ENCODE measurements at places on chromosomes 13 and 19. TPM values are rescaled to one million over a fixed set of nuclear protein-coding genes. Genes with fewer than 3 reads are reported as not detected.

The NTF4 gene
- not detected for total RNA-seq

The B3GNT3 gene
- 0.17 TPM for total RNA-seq

The ATCAY gene
- 0.07 TPM for total RNA-seq

The KLK4 gene
- not detected for total RNA-seq

DNA sequence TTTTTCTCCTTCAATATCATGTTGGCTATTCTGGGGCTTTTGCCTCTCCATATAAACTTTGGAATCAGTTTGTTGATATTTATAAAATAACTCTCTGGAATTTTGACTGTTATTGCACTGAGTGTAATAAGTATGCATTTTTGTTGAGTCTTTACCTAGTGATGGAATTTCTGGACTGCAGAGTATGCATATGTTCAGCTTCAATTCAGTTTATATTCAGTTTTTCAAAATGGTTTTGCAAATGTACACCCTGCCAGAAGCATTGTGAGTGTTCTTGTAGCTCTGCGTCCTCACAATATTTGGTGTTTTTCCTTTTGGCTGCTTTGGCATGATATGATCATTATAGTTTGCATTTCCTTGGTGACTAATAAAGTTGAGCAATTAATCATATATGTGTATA is 43.1 kb downstream of the RASL11A start:
- H3K36me3 ChIP-seq = no peaks in the 10 kb centered on the region
- H3K4me1 ChIP-seq = no peaks in the 10 kb centered on the region
- H3K27ac ChIP-seq = no peak overlapping the region
- no peak for DNase-seq

GRCh38 chr13:48167866-48168265 is 65.1 kb upstream of the ITM2B start:
- no peak overlapping the region for H3K27ac ChIP-seq
- H3K27me3 ChIP-seq = no peaks in the 10 kb centered on the region
- DNase-seq = no peak

DNA sequence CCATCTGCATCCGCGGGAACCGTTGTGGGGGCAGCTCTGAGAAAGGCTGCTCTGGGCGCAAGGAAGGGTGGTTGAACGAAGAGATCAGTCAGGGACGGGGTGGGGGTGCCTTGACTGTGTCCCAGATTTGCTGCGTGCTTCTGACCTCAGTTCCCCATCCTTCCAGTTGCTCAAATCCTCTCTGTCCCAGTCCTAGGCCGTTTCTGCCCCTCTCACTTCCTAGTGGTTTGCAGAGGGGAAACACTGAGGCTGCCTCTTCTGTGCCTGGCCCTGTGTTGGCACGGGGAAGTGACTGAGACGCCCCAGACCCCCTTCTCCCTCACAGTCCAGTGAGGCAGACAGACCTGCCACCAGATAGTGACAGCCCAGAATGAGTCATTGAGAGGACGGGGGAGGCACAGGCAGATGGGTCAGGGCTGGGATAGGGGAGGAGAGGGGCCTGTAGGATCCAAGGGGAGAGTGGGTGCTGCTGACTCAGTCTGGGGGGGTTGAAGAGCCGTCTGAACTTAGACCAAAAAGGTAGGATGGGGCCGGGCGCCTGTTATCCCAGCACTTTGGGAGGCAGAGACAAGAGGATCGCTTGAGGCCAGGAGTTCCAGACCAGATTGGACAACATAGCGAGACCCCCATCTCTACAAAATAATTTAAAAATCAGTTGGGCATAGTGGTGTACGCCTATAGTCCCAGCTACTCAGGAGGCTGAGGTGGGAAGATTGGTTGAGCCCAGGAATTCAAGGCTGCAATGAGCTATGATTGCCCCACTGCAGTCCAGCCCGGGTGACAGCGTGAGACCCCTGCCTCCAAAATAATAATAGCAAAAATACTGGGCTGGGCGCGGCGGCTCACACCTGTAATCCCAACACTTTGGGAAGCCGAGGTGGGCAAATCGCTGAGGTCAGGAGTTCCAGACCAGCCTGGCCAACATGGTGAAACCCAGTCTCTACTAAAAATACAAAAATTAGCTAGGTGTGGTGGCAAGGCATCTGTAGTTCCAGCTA is 26.5 kb downstream of the NUMBL start:
- H3K36me3 ChIP-seq = peaks cover 16% of the 10 kb centered on the region
- DNase-seq = peak; percentile 22
- H3K4me3 ChIP-seq = peak overlapping the region; percentile 78
- peak overlapping the region; percentile 46 for H3K27ac ChIP-seq
- peaks cover 20% of the 10 kb centered on the region for H3K4me1 ChIP-seq
- H3K27me3 ChIP-seq = no peaks in the 10 kb centered on the region

GRCh38 chr13:91347996-91348905 is 764 bp downstream of the MIR17HG start:
- no peaks in the 10 kb centered on the region for H3K27me3 ChIP-seq
- peaks cover 46% of the 10 kb centered on the region for H3K4me1 ChIP-seq
- H3K4me3 ChIP-seq = peak overlapping the region; percentile 57
- DNase-seq = peak; percentile 61
- peak overlapping the region; percentile 68 for H3K27ac ChIP-seq
- H3K36me3 ChIP-seq = peaks cover 41% of the 10 kb centered on the region

DNA sequence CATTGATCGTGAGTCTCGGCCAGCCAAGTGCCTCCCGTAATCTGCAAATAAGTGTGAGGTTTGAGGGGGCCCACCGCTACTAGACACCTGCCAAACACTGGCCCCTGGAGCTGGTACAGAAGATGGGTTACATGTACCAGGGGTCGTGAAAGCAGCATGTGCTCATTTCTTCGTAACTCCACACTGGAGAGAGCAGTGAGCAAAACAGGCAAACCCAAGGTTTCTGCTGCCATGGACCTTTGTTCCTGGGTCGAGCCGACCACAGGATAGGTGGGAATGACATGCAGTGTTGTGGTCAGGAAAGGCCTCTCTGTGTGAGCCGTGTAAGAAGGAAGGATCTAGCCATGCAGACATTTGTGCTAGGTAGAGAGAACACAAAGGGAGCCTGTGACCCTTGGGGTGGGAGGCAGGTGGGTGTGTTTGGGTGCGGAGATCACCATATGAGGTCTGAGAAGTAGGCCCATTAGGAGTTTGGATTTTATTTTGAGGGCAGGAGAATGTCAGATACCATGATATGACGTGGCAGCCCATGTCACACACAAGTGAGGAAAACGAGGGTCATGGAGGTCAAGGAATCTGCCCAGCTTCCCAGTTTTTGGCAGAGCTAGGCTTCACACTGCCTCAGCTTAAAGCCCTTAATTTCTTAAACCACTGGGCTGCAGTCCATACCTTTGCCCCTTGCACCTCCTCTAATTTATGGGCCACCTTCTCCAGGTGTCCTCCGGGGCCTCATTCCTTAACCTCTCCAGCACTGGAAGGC is 919 bp downstream of the GTF3A start:
- H3K27ac ChIP-seq = peak overlapping the region; percentile 91
- H3K4me3 ChIP-seq = peak overlapping the region; percentile 88
- DNase-seq = peak; percentile 33

DNA sequence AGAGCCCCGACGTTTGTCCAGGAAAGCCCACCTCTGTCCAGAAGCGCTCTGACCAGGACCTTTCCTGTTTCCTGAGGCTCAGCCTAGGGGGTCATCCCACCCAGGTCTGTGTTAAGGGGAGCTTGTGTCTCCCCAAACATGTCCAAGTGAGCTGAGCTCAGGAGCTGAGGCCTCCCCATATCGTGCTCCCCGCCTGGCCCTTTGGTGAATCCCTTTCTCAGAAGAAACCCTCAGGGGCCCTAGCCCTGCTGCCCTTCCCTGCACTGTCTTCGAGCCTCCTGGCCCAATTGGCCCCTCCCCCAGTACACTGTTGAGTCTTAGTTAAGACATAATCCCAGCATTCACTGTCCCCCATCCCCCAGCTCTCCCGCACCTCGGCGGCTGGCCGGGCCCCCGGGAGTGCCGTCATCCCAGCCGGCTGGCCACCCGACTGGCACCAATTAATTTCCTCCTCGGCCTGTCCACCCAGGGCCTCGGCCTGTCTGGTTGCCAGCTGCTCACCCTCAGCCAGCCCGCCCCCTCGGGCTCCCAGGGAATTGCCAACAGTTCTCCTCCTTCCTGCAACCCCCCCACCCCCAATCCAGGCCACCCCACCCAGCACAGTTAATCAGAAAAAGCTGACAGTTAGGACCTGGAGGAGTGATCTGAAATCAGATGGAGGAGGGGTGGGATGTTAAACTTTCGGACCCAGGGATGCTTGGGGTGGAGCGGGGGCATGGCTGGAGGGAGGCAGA is 13.6 kb downstream of the IER2 start:
- H3K4me3 ChIP-seq = peak overlapping the region; percentile 79
- peak overlapping the region; percentile 97 for H3K27ac ChIP-seq
- no peaks in the 10 kb centered on the region for H3K27me3 ChIP-seq

DNA sequence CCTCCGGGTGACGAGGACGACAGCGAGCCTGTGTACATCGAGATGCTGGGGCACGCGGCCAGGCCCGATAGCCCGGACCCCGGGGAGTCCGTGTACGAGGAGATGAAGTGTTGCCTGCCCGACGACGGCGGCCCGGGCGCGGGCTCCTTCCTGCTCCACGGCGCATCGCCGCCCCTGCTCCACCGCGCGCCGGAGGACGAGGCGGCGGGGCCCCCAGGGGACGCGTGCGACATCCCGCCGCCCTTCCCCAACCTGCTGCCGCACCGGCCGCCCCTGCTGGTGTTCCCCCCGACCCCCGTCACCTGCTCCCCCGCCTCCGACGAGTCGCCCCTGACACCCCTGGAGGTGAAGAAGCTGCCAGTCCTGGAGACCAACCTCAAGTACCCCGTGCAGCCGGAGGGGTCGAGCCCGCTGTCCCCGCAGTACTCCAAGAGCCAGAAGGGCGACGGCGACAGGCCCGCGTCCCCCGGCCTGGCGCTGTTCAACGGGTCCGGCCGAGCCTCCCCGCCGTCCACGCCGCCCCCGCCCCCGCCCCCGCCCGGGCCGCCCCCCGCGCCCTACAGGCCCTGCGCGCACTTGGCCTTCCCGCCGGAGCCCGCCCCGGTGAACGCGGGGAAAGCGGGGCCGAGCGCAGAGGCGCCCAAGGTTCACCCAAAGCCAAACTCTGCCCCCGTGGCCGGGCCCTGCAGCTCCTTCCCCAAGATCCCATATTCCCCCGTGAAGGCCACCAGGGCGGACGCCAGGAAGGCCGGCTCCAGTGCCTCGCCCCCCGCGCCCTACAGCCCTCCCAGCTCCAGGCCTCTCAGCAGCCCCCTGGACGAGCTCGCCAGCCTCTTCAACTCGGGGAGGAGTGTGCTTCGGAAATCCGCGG is 511.3 kb downstream of the MYO16 start:
- H3K4me1 ChIP-seq = no peaks in the 10 kb centered on the region
- H3K36me3 ChIP-seq = no peaks in the 10 kb centered on the region
- peaks cover 51% of the 10 kb centered on the region for H3K27me3 ChIP-seq
- H3K4me3 ChIP-seq = no peak overlapping the region

All from activated naive CD4-positive, alpha-beta T cell treated with anti-CD3 and anti-CD28 coated beads for 36 hours (primary cell).